NCI-H526 treated with DMSO at 0.1 percent for 48 hours (cell line): ENCODE measurements at places on chromosomes 2 and 18.

- no peak for DNase-seq
Observed at GRCh38 chr2:130823886-130824491, 12.7 kb upstream of the ARHGEF4 start.

DNA sequence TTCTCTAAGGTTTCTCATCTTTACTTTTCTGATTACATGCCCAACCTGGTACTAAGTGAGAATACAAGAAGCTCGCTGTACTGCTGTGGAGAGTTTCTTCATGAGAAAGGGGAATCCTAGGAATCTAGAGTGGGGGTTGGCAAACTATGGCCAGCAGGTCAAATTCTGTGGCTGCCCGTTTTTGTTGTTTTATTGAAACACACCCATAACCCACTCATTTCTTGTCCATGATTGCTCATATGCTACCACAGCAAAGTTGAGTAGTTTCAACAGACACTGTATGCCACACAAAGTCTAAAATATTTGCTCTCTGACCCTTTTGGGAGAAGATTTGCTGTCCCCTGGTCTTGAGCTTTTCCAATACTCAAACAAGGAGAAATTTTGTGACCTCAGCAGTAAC is 58.8 kb downstream of the C2orf74 start:
- no peak for DNase-seq

DNA sequence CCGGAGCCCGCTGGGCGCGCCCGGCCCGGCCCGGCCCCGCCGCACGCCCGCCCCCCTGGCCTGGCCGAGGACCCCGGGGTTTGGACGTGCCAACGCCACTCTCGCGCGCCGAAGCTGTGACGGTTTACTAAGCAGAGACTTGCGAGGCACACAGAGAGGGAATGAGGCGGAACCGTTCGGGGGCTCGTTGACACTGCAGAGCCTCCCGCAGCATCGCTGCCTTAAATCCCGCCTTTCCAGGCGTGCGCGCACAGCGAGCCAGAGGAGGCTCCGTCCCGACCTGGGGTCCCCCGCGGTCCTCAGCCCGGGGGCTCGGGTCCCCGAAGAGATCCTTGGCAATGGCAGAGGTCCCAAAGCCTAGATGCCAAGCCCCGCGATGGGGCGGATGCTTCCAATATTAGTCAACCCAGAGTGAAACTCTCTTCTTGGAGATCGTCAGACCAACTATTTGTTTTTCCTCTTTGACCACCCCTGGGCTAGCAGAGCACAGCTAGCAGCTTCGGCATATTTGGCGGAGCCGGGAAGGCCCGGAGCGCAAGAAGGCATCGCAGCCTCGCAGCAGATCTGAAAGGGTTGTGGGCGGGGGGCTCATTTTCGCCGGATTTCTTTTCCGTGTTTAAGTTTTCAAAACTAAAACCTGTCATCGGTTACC is at the start of gene ZNF385B:
Gene ZNF385B, minus strand, starts transcription at position 197 of the 652 bp plus-strand sequence.
- peak; percentile 23 for DNase-seq

DNA sequence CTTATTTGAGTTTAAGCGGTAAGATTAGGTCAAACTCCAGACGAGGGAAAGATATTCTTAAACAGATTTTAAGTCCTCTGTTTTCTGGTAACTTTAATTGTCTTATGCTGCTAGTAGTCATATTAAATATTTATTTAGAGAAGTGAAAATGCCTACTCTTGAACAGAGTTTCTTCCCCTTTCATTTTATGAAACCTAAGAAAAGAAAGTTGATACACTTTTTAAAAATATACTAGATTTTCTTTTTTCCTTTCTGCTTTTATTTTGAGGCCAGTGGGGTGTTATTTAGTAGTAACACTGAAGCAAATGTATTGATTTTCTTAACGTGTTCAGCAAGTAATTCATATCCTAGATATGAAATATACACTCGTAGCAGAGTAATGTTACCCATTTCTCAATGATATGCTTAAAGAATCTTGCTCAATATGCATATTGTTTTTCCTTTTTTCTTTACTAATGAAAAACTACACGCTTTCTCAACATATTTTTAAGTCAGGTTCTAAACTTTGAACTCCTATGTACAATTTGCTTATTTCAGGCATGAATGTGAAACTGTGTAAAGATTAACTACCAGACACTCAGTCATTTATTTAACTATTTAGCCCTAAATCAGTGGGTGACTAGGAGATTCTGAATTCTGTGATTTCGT is 691 bp downstream of the KYNU start:
- no peak for DNase-seq

DNA sequence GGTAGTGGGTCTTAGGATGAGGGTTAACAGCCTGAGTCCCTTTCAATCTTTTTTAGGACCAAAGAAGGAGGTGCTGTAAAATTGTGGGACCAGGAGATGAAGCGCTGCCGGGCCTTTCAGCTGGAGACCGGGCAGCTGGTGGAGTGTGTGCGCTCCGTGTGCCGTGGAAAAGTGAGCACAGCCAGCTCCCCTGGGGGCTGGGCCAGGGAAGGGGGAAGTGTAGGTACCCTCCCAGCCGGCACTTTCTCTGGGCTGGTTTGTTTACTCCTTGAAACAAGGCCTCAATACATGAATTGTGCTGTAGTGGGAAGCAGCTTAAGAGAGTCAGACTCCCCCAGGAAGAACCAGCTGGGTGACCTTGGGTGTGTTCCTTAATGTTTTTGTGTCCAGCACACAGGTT is 90.1 kb downstream of the RTN4 start:
- no peak for DNase-seq

- DNase-seq, result no peak
Observed at GRCh38 chr18:70314151-70314782, 25.4 kb downstream of the SOCS6 start.

DNA sequence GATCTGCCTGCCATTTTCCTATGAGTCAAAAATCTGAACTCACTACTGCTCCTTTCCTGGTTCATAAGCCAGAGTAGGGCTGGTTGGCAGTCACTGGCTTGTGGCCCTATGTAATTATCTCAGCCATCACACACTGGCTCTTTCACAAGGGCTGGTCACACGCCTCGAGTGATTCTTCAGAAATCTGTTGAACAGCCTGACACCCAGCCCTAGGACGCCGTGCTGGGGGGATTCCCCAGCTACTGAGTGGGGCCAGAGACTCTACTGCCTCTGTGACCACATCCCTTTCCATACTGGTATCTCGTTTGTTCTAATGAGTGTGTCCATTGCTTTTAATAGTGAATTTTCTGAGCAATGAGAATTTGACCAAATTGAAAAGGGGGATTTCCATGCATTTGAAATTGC is 45.8 kb upstream of the RBM44 start:
- no peak for DNase-seq

DNA sequence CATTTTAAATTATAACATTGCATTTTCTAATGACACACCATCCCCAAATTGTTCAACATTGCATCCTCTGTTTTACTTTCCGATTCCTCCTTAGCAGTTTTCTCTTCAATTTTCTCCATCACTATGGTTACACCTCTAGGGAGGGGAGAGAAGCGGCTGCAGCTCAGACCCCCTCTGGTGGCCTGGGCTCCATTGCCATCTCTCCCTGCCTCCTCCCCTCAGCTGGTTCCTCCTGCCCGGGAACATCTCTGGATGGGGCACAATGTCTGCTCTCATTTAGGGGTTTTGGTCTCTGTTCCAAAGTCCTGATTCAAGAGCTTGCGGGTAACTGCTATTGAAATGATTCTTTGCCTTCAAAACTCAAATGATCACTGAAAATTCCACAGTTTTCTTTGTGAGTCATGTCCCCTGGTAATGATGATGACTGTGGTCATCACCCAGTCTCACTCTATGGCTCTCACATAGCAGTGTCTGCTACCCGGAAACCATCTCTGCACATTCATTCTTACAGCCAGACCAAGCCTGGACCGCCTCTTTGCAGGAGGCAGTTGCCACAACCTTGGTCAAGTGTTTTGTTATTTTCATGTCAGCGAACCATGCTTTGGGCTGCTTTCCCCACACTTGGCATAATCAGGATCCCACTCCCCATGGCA is 263.9 kb downstream of the ALPK2 start:
- no peak for DNase-seq

GRCh38 chr18:49647496-49648168 is 85.8 kb downstream of the LIPG start:
- no peak for DNase-seq

- no peak for DNase-seq
Observed at GRCh38 chr2:81389203-81389602, 1084.7 kb upstream of the LRRTM1 start.

DNA sequence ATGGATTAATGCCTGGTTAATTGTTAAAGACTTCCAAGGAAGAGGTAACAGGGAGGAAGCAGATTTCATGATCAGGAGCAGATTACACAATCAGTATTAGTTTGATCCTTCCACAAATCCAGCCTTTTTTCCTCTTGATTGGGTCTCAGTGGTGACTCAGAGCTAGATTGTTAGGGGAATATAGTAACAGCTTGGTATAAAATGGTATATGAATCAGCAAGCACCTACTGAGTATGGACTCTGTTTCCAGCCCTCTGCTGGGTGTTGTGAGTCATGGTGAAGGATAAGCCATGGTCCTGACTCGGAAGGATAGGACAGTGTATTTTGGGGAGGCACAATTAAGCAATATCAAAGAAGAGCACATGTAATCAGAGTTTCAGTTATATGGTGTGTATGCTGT is 272.4 kb upstream of the DPP10 start:
- no peak for DNase-seq

- no peak for DNase-seq
Observed at GRCh38 chr2:88852753-88853402, 161.4 kb downstream of the RPIA start.

DNA sequence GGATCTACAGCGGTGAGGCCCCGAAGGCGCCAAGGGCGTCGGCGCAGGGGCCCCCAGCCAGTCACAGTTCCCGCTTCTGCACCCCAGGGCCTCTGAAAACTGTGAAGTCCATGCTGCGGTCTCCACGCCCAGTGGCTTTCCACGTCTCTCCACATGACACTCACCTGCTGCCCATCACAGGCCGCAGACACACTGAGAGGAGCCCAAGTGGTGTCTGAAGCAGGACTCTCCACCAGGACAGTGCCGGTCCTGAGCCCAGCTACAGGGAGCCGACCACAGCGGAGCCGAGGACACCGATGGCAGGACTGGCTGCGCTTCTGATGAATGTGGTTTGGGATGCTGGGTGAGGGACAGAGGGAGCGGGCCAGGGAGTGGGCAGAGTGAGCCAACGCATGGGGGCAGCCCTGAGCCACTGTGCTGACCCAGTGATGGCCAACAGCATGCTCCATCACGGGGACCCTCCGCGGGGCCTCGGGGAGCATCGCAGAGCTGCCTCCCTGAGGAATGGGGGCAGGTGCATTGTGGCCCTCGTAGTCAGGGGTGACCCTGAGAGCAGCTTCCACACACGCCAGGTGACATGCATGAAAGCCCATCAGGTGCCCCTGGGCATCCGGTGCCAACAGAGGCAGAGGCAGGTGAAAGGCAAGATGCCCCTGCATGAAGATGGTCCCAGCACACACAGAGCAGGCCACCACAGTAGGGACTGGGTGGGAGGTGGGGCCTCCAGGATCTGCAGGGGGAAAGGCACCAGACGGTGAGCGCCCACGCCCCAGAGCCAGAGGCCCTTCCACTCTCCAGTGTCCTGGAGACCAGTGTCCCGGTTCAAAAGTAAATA is 116.6 kb downstream of the HDAC4 start:
- no peak for DNase-seq

DNA sequence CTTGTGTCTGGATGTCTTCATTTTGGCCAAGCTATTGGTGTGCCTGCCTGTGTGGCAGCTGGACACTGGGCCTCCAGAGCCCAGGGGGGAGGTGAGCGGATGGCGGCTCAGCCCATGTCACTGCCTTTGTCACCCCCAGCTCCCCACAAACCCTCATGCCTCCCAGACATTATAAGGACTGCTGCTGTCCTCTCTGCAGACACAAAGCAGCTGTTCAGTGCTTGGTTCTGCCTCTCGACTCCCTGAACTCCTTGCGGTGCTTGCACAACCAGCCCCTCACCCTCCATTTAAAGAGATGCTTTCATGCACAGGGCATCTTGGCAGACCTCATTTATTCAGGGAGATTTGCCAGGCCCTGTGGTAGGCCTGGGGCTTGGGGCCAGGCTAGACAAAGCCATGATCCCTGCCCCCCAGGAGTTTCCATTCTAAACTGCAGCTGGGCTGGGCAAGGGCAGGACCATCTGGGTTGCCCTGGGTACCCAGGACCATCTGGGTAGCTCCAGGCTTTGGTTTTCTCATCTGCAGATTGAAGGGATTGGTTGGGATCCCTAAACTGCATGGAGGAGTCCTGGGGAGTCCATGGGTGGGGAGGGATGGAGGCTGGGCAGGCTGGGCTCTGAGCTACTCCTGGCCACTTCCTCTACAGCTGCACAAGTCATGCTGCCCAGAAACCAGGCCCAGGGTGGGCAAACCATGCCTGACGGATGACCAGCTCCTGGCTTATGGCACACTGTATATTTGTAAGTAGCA is 168.5 kb downstream of the CELF4 start:
- DNase-seq, result no peak

GRCh38 chr2:1781291-1782080 is 37.2 kb upstream of the PXDN start:
- no peak for DNase-seq

- DNase-seq, result no peak
Observed at GRCh38 chr18:38047820-38048219, 482.2 kb upstream of the CELF4 start.

DNA sequence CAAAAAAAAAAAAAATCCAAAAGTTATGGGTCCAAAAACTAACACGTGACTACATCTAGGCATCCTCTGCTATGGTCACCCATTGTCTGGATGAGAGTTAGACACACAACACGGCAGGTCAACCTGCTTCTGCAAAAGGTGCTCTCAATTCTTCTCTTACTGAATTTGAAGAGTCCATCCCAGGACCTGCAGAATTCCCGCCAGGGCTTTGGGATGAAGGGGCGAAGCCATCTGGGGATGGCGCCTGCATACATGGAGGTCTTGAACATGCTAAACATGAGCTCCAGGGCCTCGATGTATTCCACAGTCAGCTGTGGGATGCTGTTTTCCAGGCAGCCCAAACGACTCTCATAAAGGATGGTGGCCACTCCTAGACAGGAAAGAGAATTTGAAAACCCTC is 19.1 kb downstream of the CYP27C1 start:
- DNase-seq, result no peak

GRCh38 chr2:240876475-240877251 is 8.0 kb downstream of the AGXT start:
- DNase-seq, result no peak

DNA sequence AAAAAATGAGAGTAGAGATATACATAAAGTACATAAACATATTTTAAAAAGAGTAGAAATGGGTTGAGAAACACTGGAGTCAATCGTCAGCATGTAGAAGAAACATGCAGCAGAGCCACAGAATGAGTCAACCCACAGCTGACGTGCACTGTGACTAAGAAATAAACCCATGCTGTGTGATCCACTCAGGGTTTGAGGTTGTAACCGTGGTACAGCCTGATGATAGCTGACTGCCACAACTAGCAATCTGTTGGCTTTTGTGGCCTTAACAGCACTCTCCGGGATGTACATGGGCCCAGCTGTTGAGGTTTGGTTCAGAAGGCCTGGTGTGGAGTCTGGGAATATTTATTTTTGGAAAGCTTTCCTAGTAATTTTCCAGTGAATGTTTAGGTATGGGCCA is 554.4 kb upstream of the MEX3C start:
- no peak for DNase-seq

GRCh38 chr2:9231291-9232165 is 24.9 kb downstream of the ASAP2 start:
- no peak for DNase-seq

GRCh38 chr18:10499230-10499629 is 26.6 kb upstream of the NAPG start:
- no peak for DNase-seq

- no peak for DNase-seq
Observed at GRCh38 chr2:171166328-171166983, 5.8 kb upstream of the TLK1 start.

GRCh38 chr18:68482815-68483214 is 232.1 kb downstream of the TMX3 start:
- no peak for DNase-seq

- no peak for DNase-seq
Observed at GRCh38 chr18:34321066-34321465, 96.4 kb upstream of the NOL4 start.
